Stimulated activated CD4-positive, alpha-beta T cell treated with anti-CD3 and anti-CD28 coated beads, Interleukin-2, amount 100 ng/mL, for 4 hours (primary cell): ENCODE measurements at places on chromosomes 2 and 18.

DNA sequence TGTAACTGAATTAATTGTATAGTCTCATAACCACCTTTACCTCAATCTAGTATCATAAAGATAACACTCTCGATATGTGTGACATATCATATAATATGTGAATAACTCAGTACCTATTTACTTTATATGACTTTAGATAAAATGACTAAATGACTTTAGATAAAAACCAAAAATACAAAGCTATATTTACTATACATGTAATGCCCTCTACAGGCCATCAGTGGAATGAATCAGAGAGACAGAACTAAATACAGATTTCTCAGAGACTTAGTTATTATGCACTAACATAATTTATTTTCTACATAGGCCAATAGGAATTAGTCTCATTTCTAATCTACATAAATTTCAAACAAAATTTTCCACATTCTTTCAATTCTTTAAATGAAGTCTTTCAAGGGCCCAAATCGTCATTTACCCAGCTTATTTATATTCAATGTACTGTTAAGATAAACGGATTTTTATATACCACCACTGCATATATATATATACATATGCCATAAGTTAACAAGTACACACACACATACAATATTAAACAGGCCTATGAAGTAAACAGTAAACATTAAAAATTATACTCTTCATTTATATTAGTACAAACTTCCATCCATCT lies 219.9 kb downstream of the EXOC6B start:
- DNase-seq: no peak

DNA sequence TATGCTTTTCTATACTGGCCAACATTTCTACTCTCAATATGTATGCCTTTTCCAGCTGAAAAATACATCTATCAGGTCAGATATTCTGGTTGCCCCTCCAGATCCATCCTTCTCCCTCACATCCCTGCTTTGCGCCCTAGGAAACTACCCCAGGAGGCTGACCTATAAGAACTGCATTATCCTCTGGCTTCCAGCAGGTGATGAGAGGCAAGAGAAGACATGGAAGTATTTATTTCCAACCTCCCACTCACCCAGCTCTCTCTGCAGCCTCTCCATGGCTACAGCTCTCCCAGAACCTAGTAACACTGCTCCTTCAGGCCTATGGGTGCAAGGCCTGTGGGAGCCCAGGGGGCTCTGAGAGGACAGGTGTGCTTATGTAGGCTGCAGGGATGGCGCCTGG lies 42.9 kb downstream of the ARID5A start:
- DNase-seq: no peak

DNA sequence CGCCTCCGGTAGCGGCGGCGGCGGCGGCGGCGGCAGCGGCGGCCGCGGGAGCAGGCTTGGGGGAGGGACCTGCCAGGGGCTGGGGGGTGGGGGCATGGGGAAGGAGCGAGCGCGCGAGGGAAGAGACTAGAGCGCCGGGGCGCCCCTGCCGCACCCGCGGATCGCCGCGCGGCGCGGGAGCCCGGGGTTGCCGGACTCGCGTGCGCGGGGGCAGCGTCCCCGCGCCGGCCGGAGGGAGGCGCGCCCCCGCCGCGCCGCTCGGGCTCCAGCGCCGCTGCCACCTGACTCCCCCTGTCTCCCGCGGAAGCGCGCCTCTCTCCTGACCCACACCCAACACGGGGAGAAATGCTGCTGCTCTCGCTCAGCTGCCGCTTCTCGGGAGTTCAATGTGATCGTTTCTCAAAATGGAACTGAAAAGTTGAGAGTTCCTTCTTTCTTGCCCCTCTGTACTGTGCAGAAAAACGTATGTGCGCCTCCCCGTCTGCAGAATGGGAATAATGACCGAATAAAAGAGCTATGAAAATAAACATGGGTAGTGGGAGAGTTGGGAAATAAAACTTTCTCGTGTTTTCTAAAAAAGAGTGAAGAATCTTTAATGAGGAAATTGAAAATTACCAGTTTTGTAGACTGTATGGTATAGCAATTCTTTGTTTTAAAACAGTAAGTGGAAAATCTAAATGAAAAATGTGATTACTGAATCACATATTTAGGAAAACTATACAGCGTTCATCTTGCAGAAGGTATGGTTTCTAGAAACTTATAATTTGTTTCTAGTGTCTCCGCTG lies 455 bp upstream of the TLK1 start:
- peak; percentile 45 for DNase-seq

- no peak for DNase-seq
These were observed 102.1 kb downstream of the COMMD1 start for GRCh38 chr2:62007555-62007954.

- DNase-seq: no peak
These were observed 1082.0 kb downstream of the SOCS6 start for GRCh38 chr18:71370671-71371445.

DNA sequence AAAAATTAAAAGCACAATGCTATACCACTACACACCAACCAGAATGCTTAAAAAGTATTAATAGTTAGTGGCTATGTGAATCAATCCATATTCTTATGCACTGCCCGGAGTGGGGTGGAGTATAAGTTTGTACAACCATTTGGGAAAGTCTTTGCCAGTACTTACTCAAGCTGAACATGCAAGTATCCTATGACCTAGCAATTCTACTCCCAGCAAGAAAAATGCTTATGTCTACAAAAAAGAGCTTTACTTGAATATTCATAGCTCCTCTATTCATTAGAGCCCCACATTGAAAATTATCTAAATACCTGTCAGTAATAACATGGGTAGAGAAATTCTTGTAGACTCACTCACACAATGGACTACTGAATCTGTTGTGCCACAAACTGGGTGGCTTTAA lies 21.4 kb upstream of the CNOT11 start:
- no peak for DNase-seq

DNA sequence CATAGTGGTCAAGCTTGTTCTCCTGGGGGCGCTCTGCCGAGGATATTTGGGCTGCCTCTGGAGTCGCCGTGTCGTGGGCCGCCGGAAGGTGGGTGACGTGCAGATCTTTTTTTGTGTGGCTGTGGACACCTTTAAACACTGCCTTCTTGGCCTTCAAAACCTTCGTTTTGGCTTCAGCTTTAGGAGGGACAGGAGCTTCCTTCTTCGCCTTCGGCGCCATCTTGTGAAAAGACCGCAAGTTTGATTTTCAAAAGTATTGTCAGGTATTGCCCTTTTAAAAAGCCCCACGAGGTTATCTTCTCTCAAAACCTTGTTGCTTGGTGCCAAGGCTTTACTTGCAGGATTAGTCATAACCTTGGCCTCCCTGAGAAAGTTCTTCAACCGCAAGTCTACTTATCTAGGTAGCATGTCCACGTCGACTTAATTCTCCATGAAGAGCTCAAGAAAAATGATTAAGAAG lies 20.8 kb downstream of the LAMA3 start:
- DNase-seq: no peak

DNA sequence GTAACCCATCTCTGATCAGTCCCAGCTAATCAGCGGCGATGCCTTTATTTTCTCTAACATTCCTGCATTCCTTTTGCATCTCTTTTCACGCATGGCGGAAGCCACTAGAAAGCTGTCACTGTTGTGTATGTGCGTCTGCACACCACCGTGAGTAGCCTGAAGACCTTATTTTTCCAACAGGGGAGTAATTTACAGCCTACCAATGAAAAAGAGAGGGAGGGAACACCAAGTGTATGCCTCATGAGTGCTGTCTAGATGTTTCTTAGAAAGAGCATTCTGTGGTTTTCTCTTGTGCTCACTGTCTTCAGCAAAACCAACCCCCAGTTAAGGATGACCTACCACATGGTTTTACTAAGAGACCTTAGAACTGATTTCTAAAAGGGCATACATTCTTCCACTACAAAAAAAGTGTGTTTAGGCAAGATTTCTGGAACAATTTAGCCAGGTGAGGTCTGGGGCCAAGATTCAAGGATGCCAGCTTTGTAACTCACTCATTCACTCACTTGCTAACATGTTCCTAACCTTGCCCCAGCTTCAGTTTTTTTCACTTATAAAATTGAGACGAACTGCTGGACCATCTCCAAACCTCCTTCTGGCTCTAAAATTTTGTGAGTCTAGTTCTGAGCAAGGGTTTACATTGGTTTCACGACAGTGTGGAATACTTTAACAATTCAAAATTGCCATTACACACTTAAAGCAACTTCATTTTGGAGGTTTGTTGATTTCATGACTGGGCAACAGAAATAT lies 51.4 kb downstream of the BCL2 start:
- no peak for DNase-seq

GRCh38 chr2:8257502-8257901 lies 424.4 kb upstream of the ID2 start:
- DNase-seq: no peak

DNA sequence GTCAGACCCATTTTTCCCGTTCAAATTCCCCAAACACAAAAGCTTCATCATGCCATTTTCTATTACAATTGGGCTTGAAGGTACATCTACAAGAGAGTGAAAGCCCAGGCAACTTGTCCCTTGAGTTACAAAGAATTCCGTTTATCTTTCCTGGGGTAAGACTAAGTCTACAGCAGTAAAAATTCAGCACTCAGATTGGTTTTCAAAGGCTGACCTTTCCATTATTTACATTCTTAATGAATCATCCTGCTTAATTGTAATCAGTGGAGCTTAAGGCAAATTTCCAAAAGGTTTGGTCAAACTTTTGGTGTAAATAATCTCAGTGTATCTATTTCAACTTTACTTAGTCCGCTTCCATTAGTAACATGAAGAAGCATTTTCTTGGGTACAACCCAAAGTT lies 33.4 kb upstream of the ST3GAL5 start:
- no peak for DNase-seq

DNA sequence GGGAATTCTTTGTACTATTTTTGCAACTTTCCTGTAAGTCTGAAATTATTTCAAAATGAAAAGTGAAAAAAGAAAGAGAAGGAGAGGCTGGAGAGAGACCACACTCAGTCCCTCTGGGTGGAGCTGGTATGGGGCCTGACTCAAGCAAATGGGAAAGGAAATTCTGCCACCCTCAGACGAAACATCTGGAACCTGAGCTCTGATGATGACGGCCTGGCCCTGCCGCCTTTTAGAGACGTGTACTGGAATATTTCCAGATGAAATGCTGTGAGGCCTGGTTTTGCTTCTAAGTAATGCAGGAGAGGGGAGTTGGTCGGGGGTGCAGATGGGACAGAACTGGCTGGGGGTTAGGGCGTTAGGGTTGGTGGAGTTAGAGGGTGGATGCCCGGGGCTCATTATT lies 57.4 kb upstream of the GLI2 start:
- DNase-seq: no peak

DNA sequence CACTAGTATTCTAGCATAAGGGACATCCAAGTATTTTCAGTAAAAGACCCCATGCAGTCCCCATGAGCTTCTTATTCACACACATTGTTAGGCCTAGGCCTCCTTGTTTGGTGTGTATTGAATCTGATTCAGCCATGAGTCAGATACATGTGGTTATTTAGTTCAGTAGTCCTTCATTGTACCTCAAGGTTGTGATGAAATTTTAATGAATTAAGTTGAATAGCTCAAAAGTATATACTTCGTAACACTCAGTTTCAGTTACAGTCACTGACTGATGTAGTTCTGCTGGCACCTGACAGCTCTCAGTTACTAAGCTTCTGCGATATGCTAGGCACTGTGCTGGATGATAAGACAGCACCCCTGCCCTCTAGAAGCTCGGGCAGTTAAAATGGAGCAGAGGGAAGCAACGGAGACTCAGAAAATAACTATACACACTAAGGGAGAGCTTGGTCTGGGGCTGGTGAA lies 86.4 kb downstream of the XRCC5 start:
- DNase-seq: no peak

DNA sequence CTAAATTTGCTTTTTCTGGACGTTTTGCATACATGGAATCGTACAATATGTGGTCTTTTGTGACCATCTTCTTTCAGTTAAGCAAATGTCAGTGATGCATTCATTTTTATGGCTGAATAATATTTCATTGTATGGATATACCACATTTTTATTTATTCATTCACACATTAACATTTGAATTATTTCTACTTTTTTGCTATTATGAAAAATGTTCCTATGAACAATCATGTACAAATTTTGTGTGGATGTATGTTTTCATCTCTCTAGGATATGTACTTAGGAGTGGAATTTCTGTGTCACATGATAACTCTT lies 67.4 kb upstream of the TXNDC2 start:
- DNase-seq: no peak

GRCh38 chr2:31333527-31334183 lies 80.9 kb downstream of the XDH start:
- peak; percentile 55 for DNase-seq

DNA sequence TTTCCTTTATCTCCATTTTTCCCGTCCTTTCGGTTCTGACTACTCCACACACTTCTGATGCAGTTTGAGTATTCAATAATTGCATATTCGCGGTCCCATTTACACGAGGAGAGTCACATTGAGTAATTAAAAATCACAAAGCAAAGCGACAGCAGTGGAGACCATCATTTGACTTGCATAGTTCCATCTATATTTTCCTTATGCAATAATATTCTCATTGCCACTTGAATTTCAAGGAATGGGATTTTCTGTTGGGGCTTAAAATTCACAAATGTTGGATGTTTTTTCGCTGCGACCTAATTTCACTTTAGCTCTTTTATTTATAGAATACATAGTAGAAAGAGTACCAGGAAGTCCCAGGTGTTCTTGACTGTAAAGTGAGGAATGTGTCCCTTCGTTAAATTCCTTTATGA lies 186.8 kb downstream of the ZEB2 start:
- DNase-seq: no peak

GRCh38 chr2:46471019-46471583 lies 8.3 kb upstream of the TMEM247 start:
- DNase-seq: no peak

DNA sequence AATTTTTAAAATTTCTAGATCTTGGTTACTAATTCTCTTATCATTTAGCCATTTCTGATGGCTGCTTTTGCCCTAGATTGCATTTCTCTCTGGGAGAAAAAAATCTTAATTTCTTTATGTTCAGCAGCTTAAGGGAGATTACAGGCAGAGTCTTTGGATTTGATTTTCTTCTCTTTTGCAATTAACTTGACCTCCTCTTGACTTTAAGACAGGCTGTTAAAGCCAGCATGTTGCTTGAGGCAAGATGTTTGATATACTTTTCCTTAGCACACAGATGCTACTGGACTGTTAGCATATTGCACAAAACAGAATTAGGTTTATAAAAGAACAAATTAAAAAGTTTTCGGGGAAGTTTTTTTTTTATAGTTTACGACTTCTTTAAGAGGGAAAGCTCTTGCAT lies 50.0 kb downstream of the XRCC5 start:
- DNase-seq: no peak
